Chondrocyte (in vitro differentiated cells): ENCODE measurements at places on chromosomes 16 and 17.

DNA sequence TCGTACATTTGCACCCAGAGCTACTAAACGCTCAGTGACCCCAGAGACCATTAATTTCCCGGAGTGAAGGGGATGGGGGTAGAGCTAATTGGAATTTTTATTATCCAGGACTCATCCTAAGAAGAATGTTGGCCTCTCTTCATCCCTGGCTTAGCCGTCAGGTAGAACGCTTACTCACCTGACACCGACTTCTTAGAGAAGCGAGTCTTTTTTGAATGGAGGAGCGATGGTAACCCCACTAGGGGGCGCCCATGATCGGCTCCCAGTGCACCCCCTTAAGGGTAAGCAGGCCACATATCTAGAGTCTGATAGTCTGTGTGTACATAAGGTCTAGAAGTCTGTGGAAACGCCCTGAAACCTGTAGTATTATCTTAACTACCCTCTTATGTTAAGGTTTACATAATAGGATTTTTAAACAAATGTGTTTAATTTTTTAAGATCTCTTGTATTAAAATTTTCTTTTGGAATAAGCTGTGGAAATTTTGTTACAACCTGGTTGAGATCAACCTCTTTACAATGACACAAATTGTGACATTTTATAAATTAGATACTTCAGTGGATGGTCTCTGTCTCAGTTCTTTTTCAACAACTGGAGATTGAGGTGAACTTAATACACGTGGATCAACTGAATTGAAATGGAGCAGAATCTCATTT lies 229.8 kb downstream of the CPPED1 start:
- H3K27ac ChIP-seq, result no peak overlapping the region
- no peaks in the 10 kb centered on the region for H3K4me1 ChIP-seq
- DNase-seq, result peak; percentile 32

GRCh38 chr17:38705523-38705802 lies 390 bp downstream of the MLLT6 start:
- peak overlapping the region; percentile 87 for H3K4me3 ChIP-seq
- no peak overlapping the region for H3K27ac ChIP-seq
- H3K4me1 ChIP-seq, result peaks cover 50% of the 10 kb centered on the region
- peaks cover 6% of the 10 kb centered on the region for H3K36me3 ChIP-seq

DNA sequence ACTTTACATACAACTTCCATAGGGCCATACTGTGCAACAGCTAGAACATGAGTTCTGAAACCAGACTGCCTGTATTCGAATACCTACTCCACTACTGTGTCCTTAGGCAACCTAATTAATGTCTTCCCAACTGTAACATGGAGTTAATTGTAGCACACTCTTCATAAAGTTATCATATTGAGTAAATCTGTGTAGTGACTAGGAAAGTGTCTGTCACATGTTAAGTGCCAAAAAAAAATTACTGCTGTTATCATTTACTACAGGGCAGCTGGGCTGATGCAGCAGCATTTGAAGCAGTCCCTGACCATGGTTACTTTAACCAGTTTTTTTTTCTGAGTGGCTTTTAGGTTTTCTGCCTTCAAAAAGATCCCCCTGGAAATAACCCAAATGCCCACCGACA lies 10.9 kb upstream of the ZNF23 start:
- DNase-seq, result no peak
- no peak overlapping the region for H3K27ac ChIP-seq
- H3K36me3 ChIP-seq, result peaks cover 26% of the 10 kb centered on the region
- H3K4me1 ChIP-seq, result peaks cover 19% of the 10 kb centered on the region
- H3K4me3 ChIP-seq, result no peak overlapping the region

DNA sequence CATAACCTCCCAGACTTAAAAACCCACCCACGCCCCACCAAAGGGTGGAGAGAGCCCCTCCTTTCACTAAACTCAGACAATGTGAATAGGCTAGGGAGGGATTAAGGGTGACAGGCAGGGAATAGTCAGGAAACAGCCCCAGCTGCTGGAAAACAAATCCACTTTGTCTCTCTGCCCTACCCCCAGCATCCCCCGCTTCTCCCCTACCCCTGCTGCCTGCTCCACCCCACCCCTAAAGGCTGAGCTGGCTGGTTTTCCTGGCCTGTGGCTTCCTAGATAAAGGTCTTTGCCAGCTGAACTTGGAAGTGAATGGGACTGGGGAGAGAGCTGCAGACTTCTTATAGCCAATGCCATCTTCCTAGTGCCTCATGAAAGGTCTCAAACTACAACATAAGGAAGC lies 15.0 kb downstream of the CAVIN1 start:
- peak overlapping the region; percentile 77 for H3K27ac ChIP-seq
- H3K36me3 ChIP-seq, result peaks cover 15% of the 10 kb centered on the region
- H3K27me3 ChIP-seq, result no peaks in the 10 kb centered on the region
- no peak for DNase-seq
- H3K4me3 ChIP-seq, result peak overlapping the region; percentile 4

DNA sequence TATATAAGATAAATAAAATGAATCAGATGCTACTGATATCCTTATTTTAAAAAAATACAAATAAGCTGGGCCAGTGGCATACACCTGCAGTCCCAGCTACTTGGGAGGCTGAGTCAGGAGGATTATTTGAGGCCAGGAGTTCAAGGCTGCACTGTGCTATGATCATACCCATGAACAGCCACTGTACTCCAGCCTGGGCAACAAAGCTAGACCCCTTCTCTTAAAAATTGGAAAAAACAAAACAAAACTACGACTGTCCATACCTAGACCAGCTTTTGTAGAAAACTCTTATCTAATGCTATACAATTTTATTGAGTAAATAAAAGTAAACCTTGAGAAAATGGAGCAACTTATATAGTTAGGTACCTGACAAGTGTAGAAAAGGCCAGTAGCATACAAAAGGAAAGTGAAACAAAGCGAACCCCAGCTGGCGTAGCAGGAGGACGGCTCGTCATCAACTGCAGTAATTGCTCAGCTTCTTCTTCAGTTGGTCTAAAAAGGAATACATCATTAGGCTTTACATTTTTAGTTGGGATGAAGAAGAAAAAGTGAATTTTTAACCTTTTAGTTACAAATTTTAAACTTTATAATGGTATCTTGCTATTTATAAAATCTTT lies 23.6 kb downstream of the INTS2 start:
- no peak overlapping the region for H3K27ac ChIP-seq
- peaks cover 23% of the 10 kb centered on the region for H3K36me3 ChIP-seq
- H3K4me1 ChIP-seq, result no peaks in the 10 kb centered on the region
- no peak for DNase-seq
- H3K27me3 ChIP-seq, result no peaks in the 10 kb centered on the region
